ENCODE measurements at places on chromosomes 11 and 22.

DNA sequence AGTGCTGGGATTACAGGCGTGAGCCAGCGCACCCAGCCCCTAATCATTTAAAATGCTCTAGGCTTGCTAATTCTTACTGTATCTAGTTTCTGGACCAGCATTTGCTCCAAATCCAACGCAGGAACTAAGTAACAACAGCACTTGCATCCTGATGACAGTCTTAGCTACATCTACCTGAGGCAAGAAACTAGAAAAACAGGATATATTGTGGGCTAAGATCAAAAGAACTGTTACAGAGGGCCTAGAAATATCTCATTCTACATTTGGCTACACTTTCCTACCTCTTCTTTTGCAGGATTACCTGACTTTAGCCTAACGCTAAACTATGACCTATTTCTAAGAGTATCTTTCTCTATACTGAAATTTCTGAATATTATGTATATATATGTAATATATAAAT, 7.8 kb downstream of the DCDC1 start:
- no peak for DNase-seq

GRCh38 chr22:24584166-24584790, 8.6 kb downstream of the LRRC75B start:
- DNase-seq: no peak

GRCh38 chr11:86621854-86622253, 50.6 kb downstream of the ME3 start:
- DNase-seq: no peak

- DNase-seq: no peak
Observed at GRCh38 chr11:109490953-109491635, 69.1 kb downstream of the C11orf87 start.

GRCh38 chr11:130420478-130421198, 7.8 kb downstream of the ADAMTS8 start:
- no peak for DNase-seq

- DNase-seq: no peak
Observed at GRCh38 chr11:92880381-92880780, 89.1 kb upstream of the MTNR1B start.

DNA sequence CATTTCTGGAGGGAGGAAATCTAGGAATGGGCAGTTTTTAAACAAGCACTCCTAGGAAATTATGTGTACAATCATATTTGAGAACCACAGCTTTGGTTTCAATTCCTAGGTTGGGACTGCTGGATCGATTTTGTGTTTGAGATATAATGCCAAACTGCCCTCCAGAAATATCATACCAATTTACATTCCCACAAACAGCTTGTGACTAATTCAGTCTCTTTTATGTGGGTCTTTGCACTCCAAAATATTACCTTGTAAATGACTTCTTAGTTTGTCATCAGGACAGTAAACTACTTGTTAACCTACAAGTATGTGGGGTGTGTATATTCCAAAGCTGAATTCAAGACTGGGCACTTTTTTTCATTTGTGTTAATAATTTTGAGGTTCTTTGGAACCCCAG, 9.8 kb upstream of the BARX2 start:
- DNase-seq: no peak

DNA sequence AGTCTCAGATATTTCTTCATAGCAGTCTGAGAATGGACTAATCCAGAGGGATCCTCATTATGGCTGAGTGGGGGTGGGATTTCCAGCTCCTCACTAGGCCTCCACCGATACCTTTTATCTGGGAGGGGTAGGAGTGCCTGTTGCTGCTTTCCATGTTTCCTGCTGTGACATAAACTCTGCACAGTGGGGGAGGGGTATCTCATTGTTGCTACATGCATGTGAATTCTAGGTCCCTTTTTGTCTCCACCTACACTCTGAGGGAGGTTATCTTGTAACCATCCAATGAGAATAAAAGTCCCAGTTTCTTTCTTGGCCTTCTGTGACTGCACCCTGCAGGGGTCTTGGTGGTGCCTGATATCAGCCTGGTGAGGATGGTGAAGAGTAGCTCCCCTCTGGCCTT, 60.5 kb downstream of the ADAMTS15 start:
- DNase-seq: no peak

DNA sequence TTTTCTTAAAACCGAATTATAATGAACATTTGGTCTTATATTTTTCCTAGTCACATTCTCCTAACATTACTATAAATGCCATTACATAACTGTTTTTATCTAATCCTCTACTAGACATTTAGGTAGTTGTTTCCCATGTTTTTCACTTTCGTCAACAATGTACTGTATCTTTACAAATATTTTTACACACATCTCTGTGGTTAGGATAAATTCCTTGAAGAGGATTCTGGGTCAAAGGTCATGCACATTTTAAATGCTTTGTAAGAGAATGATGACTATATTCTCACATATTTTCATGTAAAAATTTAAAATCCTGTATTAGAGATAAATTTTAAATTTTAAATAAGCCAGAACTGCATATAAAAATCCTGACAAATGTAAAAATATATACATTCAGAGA, 61.3 kb upstream of the CLNS1A start:
- DNase-seq: no peak

DNA sequence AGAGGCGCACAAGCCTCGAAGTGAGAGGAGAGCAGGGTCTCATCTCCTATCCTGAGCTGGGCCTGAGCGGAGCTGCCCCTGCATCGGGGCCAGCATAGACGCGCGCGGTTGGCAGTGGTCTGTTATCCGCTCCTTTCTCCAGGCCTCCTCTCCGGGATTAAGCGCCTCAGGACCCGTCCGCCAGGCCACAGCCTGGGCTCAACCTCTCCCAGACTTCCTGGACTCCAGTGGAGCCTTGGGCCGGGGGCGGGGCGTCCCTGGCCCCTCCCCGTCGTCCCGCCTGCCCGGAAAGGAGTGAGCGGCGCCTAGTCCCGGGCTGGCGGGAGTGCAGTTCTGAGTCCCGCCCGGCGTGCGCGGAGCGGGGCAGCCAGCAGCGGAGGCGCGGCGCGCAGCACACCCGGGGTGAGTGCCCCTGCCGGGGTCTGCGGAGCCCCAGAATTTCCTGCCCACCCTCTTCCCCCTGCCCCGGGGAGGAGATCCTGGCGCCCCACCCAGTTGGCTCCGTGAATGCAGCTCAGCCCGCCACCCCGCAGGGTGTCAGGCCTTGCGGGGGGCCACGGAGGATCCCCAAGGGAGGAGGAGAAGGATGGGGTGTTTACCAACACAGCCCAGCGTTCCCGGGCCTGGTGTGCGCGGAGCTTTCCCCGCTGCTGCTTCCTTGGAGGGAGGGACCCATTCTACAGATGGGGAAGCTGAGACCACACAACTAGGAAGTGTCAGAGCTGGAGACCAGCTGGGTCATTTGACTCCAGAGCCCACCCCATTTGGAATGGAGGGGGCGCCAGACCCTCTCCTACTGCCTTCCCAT, at the start of gene TCIRG1:
Gene TCIRG1, plus strand, starts transcription at position 308 of the 808 bp plus-strand sequence. CDS start 2,247 bp downstream, outside the sequence.
- no peak for DNase-seq

GRCh38 chr11:75389276-75389605, 10.1 kb upstream of the RPS3 start:
- DNase-seq: no peak

DNA sequence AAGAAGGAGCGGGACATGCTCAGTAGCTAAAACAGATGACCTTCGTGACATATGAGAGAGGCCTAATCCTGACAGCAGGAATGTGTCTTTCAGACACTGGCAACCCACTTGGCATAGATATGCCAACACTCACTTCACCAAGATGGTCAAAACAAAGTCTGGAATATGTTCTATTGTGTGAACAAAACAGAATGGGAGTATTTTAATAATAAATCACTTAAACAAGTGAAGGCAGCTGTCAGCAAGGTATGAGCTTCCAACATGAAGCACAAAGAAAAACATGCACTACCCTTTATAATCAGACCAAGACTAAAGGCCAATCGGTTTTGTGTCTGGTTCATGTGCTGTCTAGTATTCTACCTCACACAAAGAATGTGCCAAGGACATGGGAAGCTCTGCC, 23.1 kb downstream of the CCDC34 start:
- no peak for DNase-seq

GRCh38 chr11:22690871-22691270, 24.5 kb downstream of the GAS2 start:
- no peak for DNase-seq

GRCh38 chr22:25495285-25495684, 69.2 kb upstream of the GRK3 start:
- no peak for DNase-seq

GRCh38 chr11:69708736-69709401, 5.0 kb upstream of the FGF19 start:
- no peak for DNase-seq

DNA sequence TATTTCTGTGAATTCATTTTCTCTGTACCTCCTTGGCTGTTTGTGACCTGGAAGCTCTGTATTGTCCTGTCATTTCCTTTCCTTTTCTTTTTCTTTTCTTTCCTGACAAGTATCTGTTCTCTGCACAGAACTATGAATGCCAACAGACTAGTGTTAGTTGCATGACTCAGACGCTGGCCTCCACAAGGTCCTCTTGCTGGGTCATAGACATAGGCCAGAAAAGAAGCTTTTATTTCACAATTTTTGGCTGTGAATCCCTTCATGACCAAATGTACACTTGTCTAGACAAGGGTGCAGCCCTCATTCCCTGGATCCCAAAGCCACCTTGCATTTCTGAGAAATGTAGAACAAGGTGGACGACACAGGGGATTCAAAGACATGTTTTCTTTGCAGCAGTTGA, 104.1 kb upstream of the MTNR1B start:
- DNase-seq: no peak

GRCh38 chr11:117836077-117836960, 11.8 kb upstream of the FXYD2 start:
- DNase-seq: peak; percentile 1

DNA sequence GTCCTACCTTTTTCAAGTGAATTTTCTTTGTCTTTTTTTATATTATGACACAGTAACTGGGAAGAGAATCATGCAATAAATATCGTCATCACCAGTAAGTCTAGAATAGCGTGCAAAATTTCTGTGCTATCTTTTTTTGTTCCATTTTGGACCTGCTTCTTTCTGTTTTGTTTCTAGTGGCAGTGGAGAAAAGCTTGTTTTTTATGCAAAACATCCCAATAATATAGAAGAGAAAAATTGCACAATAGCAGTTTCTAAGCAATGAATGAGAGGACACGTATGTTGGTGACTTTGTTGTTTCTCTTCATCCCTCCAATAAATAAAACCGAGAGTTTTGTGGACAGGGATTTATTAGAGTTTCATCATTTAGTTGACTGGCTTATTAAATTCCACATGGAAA, 10.3 kb downstream of the GRK3 start:
- no peak for DNase-seq

DNA sequence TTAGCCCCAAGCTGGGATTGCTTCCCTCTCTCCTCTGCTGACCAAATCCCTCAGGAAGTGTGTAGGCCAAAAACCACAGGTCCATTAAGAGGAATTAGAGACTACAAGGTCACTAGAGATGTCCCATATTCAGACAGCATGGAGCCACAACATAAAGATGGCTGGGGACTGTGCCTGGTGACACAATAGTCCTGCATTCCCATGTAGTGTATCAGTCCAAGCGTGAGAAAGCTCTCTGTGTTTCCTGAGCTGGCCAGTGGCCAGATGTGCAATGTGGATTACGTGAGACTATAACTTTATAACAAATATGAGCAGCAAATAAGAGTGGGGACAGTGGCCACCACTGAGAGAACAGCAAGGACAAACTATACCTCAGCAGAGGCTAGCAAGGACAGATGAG, 7.6 kb upstream of the MS4A10 start:
- no peak for DNase-seq

DNA sequence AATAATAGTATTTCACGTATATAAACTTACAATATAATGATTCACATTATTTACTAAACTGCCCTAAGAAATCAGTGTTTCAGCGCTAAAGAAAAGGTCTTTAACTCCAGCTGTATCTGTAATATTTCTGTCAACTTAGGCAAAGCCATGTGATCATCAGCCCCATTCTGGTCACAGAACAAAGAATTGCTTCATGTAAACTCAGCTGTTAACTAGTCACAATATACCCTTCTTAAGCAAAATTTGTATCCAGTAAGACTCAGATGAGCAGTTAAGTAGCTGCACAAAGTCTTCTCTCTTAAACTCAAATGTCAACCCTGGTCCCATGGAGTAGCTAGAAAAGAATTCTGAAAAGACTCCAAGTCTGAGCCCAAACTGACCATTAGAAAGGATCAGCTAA, 26.6 kb downstream of the HPS5 start:
- DNase-seq: no peak

GRCh38 chr22:37690901-37691504, 4.9 kb downstream of the NOL12 start:
- no peak for DNase-seq

- DNase-seq: no peak
Observed at GRCh38 chr11:16749666-16750065, 11.2 kb downstream of the C11orf58 start.

DNA sequence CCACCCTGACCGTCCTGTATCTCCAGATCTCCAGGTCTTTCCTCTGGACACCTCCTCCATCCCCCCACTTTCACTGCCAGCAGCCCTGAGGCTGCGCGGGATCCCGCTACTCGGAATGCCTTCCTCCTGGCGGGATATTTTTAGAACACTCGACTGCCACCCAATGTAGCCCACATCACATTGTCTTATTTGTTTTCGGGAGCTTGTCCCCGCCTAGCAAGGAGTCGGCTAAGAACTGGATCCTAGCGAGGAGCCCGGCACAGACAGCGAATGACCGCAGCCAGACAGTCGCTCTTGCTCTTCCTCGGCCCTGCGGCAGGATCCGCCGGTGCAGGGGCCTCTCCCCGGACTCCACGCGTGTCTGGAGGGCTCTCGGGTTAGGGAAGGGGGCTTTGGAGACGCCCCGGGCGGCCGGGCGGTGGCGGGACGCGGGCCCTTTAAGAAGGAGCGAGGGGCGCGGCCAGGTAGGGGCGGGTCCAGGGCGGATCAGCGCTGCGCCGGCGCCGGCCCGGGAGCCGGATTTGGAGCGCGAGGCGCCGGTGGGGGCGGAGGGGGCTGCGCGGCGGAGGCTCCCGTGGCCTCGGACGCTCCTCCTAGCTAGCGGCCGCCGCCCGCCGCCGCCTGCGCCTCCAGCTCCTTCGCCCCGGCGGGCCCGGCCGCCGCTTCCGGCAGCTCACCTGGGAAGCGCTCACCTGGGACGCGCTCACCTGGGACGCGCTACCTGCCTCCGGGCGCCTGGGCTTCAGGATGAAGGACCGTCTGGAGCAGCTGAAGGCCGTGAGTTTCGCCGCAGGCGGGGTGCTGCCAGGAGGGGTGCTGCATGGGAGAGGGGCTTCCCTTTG, at the start of gene STX3:
Gene STX3, plus strand, starts transcription at position 518 of the 842 bp plus-strand sequence. Its CDS starts 230 bp downstream, at position 748.
- peak; percentile 46 for DNase-seq

GRCh38 chr11:62909107-62909894, 11.9 kb downstream of the CHRM1 start:
- DNase-seq: no peak

- no peak for DNase-seq
Observed at GRCh38 chr11:58490827-58491226, 17.1 kb downstream of the OR5B21 start.

DNA sequence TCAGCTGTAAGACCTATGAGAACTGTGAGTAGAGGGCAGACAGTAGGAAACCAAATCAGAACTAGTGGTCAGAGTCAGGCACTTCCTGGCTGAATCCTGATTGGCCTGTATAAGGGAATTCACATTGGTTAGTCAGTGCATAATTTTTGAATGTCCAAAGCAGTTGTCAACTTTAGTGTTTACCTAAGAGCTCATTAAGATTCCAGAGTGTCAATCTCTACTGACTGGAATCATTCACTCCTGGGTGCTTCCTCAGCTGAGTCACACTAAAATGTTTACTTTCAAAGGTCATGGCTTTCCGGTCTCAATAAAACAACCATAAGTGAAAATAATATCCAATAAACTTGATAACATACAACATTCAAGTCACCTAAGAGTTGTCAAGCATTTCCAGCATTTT, 306.1 kb downstream of the C11orf87 start:
- DNase-seq: no peak

Measured in posterior cingulate gyrus (tissue), 11 donors.